ENCODE measurements at places on chromosomes 7 and 10.

- DNase-seq, result no peak
Measured at GRCh38 chr10:78173360-78174015, 139.8 kb downstream of the RPS24 start.

DNA sequence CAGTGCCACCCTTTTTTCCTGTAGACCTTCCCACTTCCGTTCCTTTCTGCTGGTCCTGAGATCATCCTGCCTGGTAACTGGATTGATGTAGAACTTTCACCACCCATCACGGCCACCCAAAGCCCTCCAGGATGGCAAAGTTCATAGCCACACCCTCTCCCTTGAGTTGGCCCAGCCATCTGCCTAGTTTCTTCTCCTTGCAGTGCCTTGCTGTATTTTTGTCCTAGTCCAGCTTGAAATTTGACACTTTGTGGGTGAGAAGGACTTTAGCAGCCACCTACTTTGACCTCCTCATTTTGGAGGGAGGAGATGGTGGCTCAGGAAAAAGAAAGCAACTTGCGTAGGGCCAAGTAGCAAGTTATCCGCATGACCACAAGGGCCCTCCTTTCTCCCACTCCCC, 140.7 kb downstream of the BUB3 start:
- DNase-seq, result no peak

GRCh38 chr7:98745722-98746318, 124.0 kb downstream of the TMEM130 start:
- peak; percentile 71 for DNase-seq

DNA sequence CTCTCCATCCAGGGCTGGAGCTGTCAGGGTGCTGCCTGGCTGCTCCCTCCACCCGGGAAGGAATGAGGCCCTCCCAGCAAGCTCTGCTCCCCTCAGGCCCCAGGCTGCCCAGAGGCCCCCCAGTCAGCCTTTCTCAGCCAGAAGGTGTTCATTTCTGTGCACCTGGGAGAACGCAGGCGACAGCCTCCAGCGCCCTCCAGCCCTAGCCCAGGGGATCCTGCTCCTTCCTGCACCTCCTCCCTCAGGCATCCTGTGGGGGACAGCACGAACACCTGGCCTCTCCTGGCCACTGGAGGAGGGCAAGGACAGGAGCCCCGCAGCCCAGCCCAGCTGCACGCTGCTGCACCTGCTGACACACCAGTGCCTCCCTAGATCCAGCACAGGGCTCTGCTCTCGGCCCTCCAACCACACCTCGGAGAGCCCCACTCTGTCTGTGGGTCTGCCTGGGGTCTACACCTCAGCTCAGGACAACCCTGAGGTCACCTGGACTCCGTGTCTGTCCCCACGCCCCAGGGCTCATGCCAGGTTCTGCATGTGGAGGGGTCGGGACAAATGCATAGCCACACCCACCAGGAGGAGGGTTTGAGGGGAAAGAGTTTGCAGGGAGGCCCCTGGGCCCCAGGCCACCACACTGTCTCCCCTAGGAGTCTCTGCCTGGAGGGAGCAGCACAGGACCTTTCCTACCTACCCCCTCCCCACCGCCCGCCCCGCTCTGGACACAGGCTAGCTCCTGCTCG, 7.4 kb upstream of the PWWP2B start:
- DNase-seq, result peak; percentile 56

GRCh38 chr10:126500866-126501265, 112.6 kb upstream of the ADAM12 start:
- DNase-seq, result no peak

Measured in sciatic nerve (tissue), 2 donors.